NCI-H1048 (cell line): ENCODE measurements at places on chromosomes 16 and 17.

DNA sequence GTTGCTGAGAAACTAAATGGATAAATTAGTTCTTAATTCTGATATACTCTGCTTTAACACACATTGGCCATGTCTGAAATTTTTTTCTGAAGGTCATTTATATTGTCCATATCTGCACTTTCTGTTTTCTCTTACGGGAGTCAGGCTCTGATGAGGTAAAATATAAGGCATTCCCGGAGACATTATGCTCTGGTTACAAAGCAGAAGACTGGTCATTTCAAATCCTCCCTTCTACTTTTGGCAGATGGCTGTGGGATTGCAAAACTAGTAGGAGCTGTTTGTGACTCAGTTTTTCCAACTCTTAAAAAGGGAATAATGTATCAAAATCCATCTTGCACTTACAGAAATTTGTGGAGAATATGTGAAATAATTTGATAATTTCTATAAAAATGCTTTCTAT is 92.2 kb upstream of the CPHXL start:
- no peak for DNase-seq

GRCh38 chr17:59347975-59348391 is 16.5 kb downstream of the YPEL2 start:
- DNase-seq: no peak

DNA sequence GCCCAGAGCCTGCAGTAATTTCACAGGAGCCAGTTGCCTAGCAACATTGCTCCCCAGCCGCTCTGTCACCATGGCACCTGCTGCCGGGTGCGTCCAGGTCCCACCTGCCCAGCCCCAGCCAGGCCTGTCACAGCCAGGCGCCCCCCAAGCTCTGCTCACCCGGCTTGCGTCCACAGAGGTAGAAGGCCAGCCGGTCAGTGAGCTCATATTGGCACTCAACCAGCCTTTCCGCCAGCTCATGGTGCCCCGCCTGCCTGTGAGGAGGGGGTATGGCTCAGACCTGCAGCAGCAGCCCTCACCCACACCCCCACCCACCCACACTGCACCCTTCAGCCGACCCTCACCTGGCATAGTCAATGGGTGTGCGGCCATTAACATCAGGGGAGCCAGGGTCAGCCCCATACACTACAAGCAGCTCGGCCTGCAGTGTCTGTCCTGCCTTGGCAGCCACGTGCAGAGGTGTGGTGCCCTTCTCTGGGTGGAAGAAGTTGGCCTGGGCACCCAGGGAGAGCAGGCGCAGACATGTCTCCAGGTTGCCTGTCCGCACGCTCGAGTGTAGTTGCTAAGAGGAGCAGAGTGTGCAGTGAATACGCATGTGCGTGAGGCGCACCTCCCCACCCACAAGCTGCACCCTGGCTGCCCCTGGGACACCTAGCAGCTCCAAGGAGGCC is 7.7 kb downstream of the GIT1 start:
- no peak for DNase-seq

- DNase-seq: no peak
Measured at GRCh38 chr16:83561876-83562275, 245.9 kb upstream of the HSBP1 start.

DNA sequence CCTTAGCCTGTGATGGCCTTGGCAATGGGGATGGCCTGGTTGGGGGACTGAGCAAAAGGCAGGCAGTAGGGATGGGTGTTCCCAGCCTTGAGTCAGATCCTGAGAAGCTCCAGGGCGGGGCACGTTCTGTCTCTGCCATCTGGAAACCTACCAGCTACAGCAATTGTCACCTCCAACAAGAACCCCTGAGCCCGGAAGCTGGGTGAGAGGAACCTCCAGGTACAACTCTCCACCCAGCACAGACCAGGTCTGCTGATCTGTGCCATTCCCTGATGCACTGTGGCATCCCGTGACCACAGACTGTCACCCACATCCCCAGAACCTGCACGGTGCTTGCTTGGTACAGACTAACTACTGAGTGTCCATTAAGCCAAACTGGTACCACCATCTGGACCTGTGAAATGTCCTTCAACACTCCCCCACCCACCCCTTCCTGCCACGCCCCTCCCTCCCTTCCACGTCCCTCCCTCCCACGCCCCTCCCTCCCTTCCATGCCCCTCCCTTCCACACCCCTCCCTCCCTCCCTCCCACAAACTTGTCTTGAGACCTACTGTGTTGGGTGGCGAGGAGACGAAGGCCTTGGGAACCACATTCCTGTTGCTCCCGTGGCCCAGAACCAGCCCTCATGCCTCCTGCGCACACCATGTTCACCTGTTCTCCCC is 16.6 kb downstream of the MYO15B start:
- no peak for DNase-seq

- no peak for DNase-seq
Measured at GRCh38 chr17:82370471-82371332, 863 bp upstream of the UTS2R start.

GRCh38 chr17:78993241-78993956 is 13.7 kb upstream of the LGALS3BP start:
- DNase-seq: no peak
